ENCODE measurements at places on chromosomes 11 and 22.

DNA sequence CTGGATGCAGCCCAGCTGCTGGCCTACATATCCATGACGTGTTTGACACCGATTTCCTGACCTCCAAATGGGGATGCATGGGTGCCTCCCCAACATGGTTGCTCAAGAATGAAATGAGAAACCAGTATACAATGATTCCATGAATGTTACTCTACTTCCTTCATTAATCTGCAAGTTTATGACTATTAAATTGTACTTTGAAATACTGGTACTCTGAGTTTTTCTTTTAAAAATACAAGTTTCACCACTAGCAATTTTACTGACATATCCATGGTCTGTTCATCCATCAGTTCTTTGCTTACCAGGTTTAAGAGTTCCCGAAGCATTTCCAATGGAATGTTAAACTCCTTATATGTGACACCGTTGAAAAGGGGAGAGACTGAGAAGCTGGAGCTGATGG is 39.1 kb downstream of the SERPIND1 start:
- no peak for DNase-seq

DNA sequence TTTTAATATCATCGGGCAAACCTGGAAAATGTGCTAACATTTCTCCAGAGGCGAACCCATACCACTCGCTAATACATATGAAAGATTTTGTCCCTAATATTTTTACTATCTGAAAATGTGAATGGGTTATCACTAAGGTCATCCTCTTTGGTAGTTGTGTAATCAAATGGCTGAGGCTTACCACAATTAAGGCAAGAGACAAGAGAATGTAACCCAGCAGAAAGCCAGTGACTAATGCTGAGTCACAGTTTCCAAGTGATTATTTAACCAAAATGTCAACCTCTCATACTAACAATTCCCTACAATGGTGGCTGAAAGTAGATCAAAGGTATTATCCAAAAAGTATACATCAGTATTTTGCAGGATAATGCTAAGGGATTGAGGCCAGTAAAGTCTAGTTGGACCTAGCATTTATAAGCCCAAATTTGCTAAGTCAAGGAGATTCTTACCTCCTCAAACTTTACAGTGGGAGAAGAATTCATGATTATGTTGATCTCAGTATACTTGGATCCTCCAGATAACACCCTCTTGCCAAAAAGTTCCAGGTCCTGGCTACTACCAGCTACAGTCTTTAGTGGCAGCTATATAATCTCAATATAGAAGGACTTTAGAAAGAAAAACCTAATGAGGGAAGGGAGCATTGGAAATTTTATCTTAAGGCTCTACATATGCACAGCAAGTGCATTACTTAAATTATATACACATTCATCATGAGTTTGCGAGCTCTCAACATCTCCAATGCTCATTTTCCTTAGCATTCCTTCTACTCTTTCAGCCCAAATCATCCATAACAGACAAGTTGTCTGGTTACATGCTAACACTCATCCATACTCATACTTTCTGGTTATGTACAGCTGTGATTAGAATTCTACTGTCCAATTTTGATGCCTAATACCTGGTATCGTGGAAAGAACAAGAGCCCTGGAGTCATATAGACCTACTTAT is 25.4 kb downstream of the SIK3 start:
- no peak for DNase-seq

DNA sequence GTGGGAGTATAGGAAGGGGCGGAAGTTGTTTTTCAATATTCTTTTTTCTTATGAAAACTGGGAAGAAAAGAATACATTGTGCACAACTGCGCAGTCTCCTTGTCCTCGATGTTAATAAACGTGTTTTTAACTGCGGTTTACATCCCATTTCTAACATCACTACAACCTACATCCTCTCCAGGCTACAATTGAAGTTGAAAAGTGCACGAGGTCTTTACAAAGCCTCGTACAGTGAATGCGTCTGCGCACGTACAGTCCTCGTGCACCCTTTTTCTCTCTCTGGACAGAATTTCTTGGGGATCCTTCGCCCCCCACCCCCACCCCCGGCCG is 102.4 kb downstream of the WT1 start:
- DNase-seq = no peak

- DNase-seq = no peak
Measured at GRCh38 chr11:113018913-113019312, 57.7 kb downstream of the NCAM1 start.

- DNase-seq = peak; percentile 76
Measured at GRCh38 chr11:72684236-72684912, 10.2 kb upstream of the PDE2A start.

DNA sequence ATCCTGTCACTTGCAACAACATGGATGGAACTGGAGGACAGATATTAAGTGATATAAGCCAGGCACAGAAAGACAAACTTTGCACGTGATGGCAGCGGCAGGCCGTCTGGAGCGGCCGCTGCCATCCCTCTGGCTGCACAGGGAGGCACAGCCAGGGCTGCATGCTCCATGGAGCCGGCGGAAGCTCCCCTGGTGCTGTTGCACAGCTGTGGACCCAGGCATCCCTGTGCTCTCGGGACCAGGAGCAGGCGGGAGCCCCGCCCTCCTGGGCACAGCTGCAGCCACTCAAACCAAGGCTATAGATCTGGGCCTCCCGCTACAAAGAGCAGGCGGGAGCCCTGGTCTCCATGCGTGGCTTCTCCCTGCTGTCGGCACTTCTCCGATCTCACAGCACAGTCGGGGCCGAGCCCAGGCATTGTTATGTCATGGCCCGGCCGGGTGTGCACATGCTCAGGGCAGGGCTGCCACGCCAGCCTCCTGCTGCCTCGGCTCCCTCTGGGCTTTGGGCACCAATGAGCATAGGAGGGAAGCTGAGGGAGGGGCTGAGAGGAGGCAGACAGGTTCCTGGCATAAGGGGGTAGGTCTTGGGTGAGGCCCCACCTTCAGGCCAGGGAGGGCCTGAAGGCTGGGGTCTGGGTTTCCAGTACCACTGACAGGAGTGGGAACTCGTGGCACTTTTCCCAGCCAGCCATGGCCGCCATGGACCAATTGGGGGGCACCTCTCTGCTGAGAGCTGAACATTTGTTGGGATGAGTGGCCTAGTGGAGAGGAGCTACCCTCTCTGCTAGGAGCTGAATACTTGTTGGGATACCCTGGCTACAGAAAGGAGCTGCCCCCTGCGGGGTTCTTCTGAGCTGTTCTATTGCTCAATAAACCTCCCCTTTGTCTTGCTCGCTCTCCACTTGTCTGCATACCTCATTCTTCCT is 16.7 kb downstream of the RRP8 start:
- no peak for DNase-seq

DNA sequence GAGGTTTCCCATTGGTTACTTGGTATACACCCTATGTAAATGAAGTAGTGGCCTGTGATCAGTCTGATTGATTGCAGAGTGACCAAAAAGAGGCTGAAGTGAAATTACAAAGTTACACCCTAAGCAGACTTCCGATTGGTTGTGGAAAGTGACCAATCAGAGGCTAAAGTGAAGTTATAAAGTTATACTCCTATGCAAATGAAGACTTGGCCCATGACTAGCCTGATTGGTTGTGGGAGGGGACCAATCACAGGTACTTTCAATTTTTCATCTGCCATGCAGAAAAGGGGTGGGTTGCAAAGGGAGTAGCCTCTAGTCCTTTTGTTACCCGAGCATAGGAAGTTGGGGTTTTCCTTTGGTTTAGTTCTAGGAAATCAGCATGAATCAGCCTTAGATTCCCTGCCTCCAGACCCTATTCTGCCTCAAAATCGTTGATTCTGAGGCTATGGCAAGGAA is 18.1 kb upstream of the CSTF3 start:
- peak; percentile 11 for DNase-seq

DNA sequence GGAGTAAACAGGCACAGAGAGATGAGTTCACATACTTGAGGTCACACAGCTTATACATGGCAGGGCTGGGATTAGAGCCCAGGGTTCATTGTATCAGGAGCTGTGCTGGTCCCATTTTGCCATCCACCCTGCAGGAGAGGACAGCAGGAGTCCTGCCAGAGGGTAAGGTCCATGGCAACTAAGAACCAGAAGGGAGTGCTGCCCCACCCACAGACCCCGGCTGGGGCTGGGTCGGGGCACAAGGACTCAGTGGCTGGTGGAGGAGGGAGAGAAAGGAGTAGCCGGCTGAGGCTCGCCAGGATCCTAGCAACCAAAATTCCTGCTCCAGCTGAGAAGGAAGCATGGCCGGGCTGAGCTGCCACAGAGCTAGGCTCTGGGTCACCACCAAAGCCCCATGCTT is 25.9 kb upstream of the TP53I11 start:
- no peak for DNase-seq

GRCh38 chr11:2248242-2248641 is 22.1 kb downstream of the ASCL2 start:
- DNase-seq = no peak

- no peak for DNase-seq
Measured at GRCh38 chr22:35657571-35658312, 9.5 kb downstream of the APOL6 start.

GRCh38 chr11:43789700-43790443 is 90.8 kb upstream of the ALKBH3 start:
- no peak for DNase-seq

DNA sequence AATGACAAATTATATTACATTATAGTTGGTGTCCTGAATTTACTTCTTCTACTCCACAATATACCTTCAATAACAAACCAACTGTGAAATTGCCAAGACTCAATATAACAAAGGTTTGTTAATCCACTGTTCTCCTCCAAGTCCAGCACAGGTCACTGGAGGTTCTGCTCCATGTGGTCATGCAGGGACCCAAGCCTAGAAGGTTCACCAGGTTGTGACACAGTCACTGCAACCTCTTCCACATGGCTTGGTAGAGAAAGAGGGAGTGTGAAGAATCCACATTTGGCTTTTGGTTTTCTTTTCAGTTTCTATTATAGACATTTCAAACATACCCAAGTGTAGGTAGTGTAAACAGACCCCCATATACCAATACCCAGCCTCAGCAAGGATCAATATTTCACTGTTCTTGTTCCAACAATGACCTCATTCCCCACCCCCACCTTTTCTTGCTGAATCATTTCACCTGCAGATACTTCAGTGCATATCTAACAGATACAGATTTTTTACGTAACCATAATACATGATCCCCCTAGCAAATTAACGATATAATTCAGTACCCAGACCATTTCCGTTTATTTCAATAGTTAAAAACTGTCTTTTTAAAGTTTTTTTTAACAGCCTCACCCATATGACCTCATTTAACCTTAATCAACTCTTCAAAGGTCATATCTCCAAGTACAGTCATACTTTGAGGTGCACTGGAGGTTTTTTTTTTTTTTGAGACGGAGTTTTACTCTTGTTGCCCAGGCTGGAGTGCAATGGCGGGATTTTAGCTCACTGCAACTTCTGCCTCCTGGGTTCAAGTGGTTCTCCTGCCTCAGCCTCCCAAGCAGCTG is 14.1 kb downstream of the FGF19 start:
- DNase-seq = no peak

GRCh38 chr11:35066783-35067423 is 72.1 kb upstream of the CD44 start:
- DNase-seq = no peak

DNA sequence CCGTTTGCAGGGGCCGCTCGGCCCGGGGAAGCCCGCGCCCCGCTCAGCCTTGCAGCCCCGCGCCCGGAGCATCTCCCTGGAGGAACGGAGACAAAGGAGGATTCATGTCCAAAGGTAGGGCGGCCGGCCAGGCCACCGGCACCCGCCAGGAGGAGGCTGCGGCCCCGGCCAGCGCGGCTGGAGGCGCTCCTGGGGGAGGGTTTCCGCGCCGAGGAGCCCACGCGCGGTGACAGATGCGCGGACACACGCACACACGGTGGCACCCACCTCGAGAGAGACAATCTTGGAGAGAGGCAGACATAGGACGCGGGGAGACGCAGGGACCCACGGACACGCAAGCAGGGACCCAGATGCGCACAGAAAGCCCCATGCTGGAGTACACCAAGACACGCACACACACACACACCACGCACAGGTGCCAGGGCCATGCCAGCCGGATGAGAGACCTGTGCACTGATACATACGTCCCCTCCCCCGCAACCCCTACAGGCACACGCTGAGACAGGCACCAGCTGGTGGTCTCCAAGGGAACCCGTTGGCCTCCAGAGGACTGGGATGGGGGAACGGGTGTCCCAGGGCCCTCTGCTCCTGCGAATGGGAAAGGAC is 7.8 kb downstream of the SEPTIN3 start:
- no peak for DNase-seq

DNA sequence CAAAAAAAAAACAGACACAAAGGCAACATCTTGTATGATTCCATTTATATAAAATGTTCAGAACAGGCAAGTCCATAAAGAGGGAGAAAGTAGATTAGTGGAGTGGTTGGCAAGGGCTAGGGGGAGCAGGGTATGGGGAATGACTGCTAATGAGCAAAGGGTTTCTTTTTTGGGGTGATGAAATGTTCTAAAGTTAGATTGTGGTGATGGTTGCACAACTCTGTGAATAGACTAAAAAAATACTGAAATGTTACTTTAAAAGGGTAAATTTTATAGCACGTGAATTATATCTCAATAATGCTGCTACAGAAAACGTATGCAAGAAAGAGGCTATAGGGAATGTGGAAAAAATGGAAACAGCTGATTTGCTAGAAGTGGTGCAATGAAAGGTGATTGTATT is 155.1 kb downstream of the TENM4 start:
- DNase-seq = no peak

- DNase-seq = no peak
Measured at GRCh38 chr11:10351435-10351764, 46.5 kb downstream of the ADM start.

DNA sequence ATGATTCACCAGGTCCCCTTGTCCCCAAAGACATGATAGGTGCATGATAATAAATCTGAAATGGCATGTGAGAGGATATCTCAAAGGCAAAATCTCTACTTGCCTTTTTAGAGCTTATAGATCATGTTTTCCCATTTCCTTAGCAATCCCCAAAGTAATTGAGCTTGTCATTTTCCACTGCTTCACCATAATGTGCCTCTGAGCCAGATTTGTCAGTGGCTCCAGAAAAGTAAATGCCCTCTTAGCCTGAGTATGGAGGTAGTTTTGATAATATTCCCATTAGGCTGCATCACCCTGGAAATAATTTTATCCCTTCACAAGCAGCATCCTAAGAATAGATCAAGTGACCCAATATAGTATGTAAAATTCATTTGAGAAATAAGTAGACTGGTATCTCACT is 36.7 kb upstream of the ADSL start:
- DNase-seq = no peak

GRCh38 chr11:873706-874105 is 31.1 kb downstream of the TSPAN4 start:
- DNase-seq = no peak

DNA sequence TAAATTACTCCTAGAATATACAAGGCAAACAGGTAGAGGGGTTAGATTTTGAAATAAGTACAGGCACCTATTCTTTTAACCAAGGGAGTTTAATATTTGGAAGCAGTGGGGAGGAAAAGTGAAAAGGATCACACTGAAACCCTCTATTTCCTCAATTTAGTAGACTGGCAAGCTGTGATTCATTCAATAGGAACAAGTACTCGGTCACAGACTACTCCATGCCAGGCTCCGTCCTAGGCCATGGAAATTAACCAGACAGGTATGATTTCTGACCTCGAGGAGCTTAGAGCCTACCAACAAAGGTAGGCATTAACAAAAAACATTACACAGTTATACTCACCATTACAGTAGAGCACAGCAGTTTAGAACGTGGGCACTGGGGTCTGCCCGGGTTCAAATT is 40.9 kb downstream of the SIK3 start:
- no peak for DNase-seq

GRCh38 chr11:105790840-105791239 is 181.0 kb downstream of the GRIA4 start:
- DNase-seq = no peak

- no peak for DNase-seq
Measured at GRCh38 chr22:39960791-39961746, 872 bp downstream of the TMA7B start.
